ENCODE measurements at places on chromosomes 7 and 10. TPM values are rescaled to one million over a fixed set of nuclear protein-coding genes. Genes with fewer than 3 reads are reported as not detected.

Gene RET
- 0.09 TPM for total RNA-seq

Gene MYL7
- not detected for total RNA-seq

Gene DOCK1
- total RNA-seq, result 108 TPM

Gene PPIF
- 17.3 TPM for total RNA-seq

Gene MAT1A
- total RNA-seq, result not detected

Gene IL2RA
- not detected for total RNA-seq

Gene FZD8
- 33.4 TPM for total RNA-seq

Gene MYOF
- 257 TPM for total RNA-seq

Gene INTS1
- 37.2 TPM for total RNA-seq

Gene PTF1A
- total RNA-seq, result not detected

Gene AGMO
- total RNA-seq, result not detected

Gene CFAP43
- 0.09 TPM for total RNA-seq

Gene PLXDC2
- 2.4 TPM for total RNA-seq

Gene VGF
- total RNA-seq, result under 0.01 TPM

Gene TCTN3
- total RNA-seq, result 19.8 TPM

Gene TMEM225B
- 0.19 TPM for total RNA-seq

Measured in endothelial cell of coronary artery (primary cell).